ENCODE measurements at places on chromosomes 13 and 19.

DNA sequence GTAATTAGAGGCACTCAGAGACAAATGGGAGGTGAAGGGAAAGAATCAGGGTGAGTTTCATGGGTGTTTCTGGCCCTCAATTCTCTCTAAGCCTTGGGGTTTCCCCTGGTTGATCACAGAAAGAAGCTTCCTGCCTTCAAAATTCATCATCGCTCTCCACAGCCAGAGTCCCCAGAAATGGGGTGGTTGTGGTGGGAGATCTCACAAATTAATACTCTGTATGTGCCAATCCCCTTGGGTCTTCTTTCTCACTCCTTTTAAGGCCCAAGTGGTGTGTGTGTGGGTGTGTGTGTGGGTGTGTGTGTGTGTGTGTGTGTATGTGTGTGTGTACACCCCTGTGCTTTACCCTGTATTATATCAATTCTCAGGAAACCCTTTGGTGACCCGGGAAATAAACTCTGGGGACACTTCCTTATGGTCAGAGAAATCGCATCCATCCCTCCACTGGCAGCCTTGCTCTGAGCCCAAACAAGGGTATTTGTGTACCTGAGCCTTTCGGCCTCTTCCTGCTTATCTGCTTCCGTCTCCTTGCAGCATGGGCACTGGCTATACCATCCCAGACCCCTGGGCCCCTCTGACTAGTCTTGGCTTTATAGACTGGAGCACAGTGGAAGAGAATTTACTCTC, 2.8 kb upstream of the FCGBP start:
- DNase-seq, result no peak

DNA sequence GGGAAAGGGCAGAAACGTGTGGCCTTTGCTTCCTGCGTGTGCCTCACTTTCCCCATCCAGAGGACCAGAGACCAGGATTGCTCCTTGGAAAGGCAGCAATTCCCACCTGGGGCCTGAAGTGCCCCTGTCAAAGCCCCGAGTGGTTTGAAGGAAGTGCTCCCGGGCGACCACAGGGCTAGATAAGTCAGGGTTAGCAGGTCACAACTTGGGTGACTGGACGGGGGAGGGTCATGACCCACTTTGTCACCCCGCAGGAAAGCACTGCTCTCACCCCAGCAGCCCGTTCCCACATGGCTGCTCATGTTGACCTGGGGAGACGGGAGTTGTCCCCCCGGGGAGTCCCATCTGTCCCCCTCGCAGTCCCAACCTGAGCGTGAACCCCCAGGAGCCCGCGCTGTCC, 459 bp downstream of the PRAM1 start:
- DNase-seq, result no peak

DNA sequence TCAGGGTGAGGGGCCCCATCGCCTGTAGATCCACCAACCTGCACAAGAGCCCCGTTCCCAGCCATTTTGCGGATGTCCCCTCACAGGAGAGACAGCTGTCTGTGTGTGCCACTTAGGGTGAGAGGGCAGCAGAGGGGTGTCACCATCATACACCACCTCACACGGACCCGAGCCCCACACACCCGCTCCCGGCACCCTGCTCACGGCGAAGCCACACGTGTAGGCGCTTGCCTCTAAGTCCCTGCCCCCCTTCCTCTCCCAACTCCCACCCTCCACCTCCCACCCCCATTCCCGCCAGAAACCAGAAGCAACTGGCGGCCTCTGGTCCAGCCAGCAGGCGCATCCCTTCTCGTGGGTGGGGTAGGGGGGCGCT, 4.0 kb upstream of the DPF1 start:
- no peak for DNase-seq

- DNase-seq, result no peak
Measured at GRCh38 chr19:18070181-18070580, 16.6 kb downstream of the IL12RB1 start.

DNA sequence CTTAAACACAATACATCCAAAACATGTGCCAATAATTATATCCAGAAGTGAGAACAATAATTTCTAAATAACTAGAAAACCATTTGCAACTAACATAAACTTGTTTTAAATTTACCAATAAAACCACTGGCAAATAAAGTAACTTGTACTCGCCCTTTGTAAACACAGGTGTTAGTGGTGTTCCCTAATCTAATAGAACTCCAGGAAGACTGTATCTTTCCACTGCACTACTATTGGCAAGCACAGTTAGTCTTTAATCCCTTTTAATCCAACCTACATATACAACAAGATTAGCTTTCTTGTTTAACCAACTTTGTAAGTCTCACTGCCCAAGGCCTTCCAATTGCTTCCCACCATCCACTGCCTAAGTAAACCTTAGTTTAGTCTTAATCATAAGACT, 79.5 kb downstream of the PCDH9 start:
- no peak for DNase-seq

DNA sequence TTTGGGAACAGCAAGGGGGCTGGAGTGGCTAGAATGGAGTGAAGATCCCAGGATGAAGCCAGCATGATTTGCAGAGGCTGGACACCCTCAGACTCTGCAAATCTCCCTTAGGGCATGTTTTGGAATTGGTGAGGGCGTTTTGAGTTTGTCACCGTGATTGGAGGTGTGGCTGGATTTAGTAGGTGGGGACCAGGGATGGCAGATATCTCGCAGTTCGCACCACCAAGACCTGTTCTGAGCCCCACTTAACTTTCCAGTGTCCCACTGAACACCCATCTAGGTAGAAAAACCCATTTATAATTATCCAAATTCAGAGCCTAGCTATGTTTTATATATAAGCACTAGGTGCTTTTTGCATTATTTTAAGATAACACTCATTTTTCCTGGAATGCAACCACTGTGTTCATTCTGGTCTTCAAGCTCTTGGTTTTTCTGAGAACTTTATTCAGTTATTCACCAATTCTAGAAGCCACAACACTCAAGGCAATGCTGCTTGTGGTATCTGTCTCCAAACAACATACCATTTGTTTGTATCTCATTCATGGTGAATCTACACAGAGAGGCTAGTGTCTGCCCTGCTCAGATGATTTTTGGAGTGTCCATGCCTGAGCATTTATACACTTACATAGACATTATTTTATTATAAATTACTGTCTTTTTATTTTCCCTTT, 3.0 kb upstream of the NANOS2 start:
- DNase-seq, result no peak

- no peak for DNase-seq
Measured at GRCh38 chr13:99224021-99224420, 23.4 kb downstream of the UBAC2 start.

GRCh38 chr13:44211286-44211685, 162.3 kb upstream of the SERP2 start:
- DNase-seq, result no peak

GRCh38 chr13:106802917-106803316, 235.0 kb upstream of the ARGLU1 start:
- no peak for DNase-seq

GRCh38 chr19:8305798-8306197, 2.4 kb downstream of the CD320 start:
- DNase-seq, result no peak

GRCh38 chr13:20151016-20151415, 9.8 kb downstream of the GJA3 start:
- DNase-seq, result no peak

Data from cerebellar nuclear complex (tissue), 1 donor.